ENCODE measurements at places on chromosomes 1 and 21.

DNA sequence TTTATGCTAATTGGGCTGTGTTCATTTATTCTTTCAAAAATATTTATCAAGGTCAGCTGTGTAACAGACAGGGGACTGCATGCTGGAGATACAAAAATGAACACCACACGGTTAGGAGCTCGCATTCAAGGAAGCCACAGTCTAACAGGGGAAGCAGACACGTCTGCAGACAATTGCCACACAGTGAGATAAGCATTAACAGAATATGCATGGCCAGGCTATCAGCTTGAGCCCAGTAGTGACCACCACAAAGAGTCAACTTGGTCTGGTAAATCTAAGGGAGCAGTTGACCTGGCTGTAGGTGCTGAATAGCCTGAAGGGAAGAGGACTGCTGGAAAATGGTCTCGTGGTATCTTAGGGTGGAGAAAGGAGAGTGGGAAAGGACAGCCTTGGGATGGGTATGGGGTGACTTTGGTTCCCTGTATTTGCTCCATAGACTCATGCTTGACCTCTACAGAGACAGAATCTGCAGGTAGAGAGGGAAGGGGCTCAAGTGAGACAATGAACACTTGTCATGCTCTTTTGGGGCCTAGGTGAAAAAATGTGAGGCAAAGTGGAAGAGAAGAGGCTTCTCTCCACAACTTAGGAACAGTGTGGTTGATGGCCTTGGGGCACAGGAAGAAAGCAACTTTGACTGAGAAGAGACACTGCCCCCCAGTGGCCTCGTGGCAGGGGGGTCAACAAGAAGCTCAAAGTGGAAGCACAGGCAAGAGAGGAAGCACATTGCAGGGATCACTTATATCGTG, 7.6 kb upstream of the NPL start:
- DNase-seq = peak; percentile 82

GRCh38 chr21:42688841-42689371, 35.5 kb downstream of the PDE9A start:
- no peak for DNase-seq

GRCh38 chr1:64878931-64879611, 87.3 kb downstream of the JAK1 start:
- DNase-seq = no peak

DNA sequence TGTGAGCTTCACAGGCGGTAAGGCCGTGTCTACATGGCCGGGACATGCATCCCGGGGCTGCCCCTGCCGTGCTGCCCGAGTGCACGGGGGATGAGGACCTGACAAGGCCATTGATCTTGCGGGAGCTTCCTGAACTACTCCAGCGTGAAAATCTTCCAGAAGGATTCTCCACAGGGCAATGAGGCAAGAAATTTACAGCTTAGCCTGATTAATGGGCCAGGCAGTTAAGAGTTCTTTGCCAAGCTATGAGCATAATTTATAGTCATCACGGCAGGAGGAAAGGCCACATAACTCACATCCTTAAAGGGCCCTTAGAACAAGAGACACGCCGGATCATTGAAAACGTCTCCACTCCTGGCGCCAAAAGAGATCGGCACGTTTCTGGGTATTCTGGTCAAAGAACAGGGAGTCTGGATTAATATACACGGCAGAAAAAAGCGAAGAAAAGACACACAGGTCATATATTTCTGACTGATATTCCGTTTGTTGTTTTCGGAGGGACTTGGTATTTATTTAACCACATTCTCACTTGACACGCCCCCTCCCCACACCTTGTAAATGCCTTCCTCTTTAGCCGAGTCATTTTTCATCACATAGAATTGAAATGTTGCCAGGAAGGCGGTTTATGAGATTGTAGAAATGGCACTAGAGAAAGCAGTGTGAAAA, 180.5 kb downstream of the DYRK1A start:
- peak; percentile 91 for DNase-seq

DNA sequence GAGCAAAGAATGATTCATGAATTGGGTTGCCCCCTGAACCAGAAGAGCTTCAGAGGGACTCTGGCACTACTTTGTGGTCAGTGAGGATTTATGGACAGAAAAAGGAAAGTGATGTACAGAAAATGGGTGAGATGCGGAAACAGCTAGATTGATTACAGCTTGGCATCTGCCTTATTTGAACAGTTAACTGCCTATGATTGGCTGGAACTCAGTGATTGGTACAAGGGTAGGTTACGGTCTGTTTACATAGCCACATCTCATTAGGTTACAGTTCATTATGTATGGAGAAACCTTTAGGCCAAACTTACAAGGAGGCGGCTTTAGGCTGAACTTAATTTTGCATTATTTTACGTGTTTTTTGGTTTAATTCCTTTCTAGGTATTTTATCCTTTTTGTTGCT, 29.0 kb upstream of the RHOU start:
- DNase-seq = no peak

- no peak for DNase-seq
These were observed 18.2 kb downstream of the INAVA start for GRCh38 chr1:200912737-200913407.

DNA sequence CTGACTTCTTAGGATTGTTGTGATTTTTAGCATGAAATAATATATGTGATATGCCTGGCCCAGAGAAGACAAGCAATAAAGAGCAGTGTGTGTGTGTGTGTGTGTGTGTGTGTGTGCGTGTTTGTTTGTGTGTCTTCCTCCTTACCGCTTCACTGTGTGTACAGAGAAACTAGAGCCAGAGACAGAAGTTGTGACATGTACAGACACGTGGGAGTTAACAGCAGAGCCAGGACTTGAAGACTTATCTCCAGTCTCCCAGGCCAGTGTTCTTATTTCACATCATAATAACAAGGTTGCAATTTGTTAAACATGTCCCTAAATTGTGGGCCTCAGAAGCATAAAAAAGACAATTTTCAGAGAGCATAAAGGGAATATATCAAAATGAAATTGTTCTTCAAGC, 192.0 kb upstream of the JUN start:
- no peak for DNase-seq

DNA sequence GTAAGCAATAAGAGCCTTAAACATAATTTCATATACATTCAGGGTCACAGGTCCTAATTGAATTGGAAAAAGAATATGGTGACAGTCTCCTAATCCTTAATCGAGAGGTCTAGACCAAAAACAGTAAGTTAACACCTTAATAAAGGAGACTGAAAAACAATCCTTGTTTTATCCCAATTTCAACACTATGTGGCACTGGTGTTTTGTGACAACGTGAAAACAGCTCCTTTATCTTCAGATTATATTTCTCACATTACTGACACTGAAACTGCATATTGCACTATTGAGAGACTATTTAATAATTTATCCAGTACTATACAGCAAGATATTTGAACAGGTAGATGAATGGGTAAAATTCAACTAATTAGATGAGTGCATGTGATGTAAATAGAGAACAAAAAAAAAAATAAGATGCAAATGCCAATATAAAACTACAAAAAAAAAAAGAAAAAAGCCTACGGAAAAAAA, 34.1 kb downstream of the TP53BP2 start:
- peak; percentile 45 for DNase-seq

DNA sequence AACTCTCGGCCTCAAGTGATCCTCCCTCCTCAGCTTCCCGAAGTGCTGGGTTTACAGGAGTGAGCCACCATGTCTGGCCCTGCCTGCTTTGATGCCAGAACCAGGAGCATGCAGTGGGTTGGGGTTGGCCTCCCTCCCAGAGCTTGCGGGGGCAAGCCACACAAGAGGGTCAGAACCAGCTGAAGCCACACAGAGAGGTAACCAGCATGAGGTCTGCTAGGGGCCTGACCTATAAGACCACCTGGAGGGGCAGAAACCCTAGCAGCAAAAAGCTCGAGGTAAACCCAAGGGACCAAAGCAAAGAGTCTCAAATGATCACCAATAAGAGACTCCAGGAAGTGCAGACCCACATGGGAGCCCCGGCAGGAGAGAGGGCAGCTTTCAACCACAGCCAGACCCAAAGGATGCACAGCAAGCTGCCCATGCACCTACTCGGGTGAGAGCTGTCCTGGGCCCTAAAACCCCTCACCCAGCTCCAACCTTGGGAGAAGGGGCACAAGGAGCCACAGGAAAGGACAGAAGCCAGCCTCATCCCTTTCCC, 81.2 kb downstream of the TOMM20 start:
- DNase-seq = no peak

GRCh38 chr21:37223804-37224345, 43.3 kb downstream of the VPS26C start:
- DNase-seq = no peak

GRCh38 chr1:240906477-240906876, 294.5 kb upstream of the GREM2 start:
- no peak for DNase-seq

DNA sequence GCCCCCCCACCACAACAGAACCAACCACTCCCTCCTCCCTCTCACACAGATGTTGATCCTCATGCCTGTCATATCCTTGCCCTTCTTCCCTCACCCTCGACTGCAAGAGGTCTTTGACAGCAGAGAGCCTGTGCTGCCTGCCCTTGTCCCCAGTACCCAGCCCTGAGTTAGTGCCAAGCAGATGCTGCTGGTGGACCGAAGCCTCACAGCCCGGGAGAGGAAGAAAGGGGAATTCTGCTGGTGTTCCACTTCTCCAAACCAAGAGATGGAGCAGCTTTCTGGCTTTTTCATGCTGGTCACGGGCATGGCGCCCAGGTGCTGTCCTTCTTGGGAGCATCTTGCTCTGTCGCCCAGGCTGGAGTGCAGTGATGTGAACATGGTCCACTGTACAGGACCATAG, 69.1 kb downstream of the SLC66A1 start:
- DNase-seq = no peak

DNA sequence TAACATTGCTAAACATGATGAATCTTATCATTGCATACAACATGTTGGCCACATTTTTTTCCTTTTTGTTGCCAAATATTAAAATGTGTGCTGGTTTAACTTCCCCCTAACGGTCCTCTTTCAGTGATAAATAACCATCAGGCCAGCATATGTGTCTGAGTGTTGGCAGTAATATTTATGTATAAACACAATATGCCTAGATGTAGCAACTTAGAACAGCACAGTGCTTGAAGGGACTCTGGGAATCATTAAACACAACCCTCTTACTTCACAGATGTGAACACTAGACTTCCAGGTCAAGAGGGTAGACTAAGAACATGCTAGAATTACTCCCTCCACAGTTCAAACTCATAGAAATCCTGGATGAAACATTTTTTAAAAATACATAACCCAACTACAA, 581.8 kb downstream of the PLPP3 start:
- no peak for DNase-seq
